ENCODE measurements at places on chromosomes 7 and 10.
A peak's percentile ranks its signal among the peaks of the same experiment; 100 is the strongest.

DNA sequence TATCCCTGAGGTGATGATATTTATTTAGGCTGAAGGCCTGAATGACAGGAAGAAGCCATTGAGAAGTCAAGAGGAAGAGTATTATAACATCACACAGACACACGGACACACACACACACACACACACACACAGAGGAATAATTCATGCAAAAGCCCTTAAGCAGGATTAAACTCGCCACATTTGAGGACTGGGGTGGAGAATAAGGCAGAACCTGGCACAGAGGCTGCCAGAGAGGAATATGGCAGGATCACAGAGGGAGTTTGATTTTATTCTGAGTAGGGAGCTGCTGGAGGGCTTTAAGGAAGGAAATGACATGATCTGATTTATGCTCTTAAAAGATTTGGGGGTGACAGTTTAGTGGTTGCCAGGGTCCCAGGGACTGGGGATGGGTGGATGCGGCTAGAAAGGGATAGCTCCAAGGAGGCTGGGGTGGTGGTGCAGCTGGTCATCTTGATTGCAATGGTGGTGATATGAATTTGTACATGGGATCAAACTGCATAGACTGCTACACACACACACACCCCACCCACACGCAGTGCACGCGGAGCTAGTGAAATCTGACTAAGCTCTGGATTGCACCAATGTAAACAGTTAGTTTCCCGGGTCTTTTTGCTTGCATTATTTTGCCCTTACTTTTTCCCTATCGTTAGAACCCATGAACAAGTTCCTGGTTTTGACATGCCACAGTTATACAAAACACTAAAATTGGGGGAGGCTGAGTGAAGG lies 11.2 kb downstream of the SMURF1 start:
- peak; percentile 58 for DNase-seq

DNA sequence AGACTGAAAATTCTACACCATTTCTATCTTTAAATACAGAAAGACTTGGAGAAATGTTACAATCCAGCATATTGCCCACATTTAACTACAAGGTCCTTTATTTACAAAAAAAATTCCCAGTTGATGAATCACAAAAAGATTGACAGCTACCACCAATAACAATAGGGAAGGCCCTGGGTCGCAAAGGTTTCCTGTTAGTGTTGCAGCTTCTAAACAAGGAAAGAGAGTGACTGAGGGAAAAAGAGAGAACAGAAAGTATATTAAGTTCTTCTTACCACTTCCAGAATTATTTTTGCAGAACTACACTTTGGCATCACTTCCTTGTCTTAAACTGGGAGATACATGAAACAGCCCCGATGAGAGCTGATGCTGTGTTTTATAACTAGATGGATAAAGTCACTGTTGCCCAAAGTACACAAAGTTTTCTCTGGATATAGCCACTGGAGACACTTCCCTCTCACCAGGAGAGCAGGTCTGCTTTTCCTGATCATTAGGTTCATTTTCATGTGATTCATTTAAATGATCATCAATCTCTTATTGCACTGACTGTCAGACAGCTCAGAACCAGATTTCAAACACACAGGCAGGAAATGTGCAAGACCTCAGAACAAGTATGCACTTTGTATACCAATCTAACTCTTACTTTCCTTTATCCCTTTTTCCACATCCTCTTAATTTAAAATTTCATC lies 57.0 kb downstream of the SHTN1 start:
- peak; percentile 83 for DNase-seq

GRCh38 chr10:27714349-27714748 lies 31.3 kb downstream of the MKX start:
- no peak for DNase-seq

DNA sequence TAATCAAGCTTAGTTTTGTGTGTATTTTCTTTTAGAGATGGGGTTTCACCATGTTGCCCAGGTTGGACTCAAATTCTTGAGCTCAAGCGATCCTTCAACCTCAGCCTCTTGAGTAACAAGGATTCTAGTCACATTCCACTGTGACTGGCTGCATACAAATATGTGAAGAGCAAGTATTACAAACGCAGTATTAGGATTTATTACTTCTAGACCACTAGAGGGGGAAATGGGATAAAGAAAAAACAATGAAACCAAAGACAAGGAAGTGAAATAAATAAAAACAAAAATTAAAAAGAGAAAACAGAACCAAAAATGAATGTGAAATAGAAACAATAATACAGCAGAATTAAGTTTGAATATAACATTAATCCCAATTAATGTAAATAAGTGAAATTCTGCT lies 308.7 kb downstream of the ANKRD30A start:
- DNase-seq = no peak

GRCh38 chr10:89588671-89589070 lies 53.3 kb upstream of the SLC16A12 start:
- DNase-seq = no peak

- DNase-seq = no peak
Measured at GRCh38 chr7:2524808-2525657, 5.5 kb downstream of the LFNG start.

GRCh38 chr10:24947304-24948097 lies 4.9 kb downstream of the PRTFDC1 start:
- DNase-seq = no peak

DNA sequence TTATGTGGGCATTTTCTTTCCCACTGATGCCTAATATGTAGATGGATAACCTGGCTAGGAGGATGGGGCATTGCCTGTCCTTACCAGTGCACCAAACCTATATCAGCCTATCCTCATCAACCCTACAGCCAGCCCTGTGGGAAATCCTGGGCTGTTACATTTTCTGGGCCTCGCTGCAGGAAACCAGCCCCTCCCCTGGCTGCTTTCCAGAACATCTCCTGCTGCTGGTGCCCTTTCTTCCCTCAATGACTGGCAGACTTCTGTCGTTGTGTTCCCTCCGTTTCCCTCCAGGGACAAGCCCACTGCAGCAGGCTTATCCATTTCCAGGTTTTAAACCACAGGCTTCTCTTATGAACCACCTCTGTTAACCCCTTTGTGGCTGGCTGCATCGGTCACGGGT lies 486.1 kb upstream of the COBL start:
- no peak for DNase-seq

GRCh38 chr10:4186849-4187540 lies 402.0 kb upstream of the KLF6 start:
- no peak for DNase-seq

GRCh38 chr10:132802694-132803320 lies 16.9 kb upstream of the NKX6-2 start:
- DNase-seq = no peak

DNA sequence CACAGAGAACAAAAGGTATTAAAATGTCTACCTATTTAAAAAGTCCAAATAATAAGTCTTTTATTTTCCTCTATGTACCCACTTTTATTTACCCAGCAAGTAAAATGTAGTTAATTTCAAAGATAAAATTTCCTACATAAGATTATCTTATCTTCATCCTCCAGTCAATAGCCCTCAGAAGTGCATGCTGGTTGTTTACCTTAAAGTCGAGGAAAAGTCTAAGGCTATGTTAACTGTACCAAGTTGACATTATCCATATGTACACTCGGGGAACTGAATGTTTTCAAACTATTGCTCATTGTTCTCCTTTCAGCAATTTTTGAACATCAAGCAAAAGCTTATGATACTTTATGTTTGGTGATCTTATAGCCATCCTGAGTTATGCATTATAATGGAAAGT lies 24.1 kb upstream of the LIPF start:
- no peak for DNase-seq

GRCh38 chr10:73459683-73460314 lies 26.4 kb upstream of the MSS51 start:
- DNase-seq = no peak

DNA sequence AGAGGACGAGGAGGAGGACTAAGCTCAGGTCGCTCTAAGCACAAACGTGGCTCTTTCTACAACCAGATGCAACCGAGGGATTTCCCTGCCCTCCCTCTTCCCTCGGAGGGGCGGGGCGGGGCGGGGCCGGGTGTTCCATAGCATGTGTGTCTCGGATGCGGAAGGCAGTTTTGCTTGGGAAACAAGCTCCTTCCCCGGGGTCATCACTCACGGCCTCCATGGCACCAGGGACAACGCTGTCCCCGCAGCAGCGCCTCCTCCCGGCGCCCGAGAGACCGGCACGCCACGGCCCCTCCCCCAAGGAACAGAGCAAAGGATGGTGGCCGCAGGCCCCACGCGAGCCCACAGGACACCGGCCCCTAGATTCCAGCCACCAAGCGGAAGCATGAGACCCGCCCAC lies 110.5 kb downstream of the PAXIP1 start:
- DNase-seq = peak; percentile 22

- DNase-seq = no peak
Measured at GRCh38 chr7:35694161-35694783, 663 bp downstream of the HERPUD2 start.

DNA sequence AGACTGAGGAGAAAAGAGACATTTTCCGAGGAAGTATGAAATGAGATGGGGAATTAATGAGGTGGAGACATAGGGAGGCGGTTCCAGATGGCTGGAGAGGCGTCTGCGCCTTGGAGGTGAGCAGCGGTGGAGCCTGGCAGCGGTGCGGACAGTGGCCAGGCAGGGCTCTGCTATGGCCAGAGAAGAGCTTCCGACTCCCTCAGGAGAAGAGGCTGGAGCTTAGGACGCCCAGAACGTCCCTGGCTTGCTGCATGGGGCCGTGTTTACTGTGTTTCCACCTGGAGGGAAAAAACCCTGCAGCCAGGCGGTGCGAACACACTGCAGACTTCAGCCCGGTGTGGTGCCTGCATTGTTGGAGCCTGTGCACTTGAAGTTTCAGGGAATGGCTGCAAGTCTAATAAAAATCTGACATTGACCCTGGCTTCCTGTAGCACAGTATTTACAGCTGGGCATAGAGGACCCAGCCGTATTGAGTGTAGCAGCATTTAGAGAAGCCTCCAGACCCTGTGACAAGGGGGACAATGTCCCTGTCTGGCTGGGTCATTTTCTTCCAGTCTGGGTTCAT lies 447.1 kb upstream of the MKI67 start:
- DNase-seq = no peak

DNA sequence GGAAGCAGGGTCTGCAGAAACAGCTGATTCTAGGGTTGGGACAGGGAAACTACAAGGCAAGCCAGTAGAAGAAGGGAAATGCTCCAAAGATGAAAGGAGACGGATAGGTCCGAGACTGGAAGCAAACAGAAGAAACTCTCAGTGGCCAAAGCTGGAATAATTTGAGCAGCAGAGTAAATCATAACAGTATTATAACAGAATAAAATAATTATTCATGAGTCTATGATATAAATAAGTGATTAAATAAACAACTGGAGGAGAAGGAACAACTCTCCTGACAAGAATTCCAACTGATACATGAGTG lies 27.6 kb downstream of the EZH2 start:
- no peak for DNase-seq

DNA sequence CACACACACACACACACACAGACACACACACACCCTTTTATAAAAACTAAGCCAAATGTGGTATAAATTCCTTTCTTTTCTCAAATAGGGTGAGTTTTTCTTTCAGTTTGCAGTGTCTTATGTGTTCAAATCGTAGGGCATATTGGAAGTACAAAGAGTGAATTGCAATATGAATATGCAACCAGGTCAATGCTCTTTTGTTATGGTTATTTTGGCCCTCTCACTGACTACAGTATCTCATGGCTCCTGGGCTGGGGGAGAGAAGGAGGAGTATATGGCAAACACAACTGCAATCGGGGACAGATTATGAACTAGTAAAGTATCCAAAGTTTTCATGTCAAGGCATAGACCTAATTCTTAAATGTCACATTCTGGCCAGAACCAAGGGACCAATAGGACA lies 301.9 kb downstream of the PLXDC2 start:
- no peak for DNase-seq

GRCh38 chr10:25694206-25694933 lies 239.7 kb upstream of the MYO3A start:
- DNase-seq = no peak

All from inflammatory macrophage treated with lipopolysaccharide for 1 hour (primary cell).